Endothelial cell of umbilical vein (primary cell): ENCODE measurements at places on chromosomes 2 and 18.

DNA sequence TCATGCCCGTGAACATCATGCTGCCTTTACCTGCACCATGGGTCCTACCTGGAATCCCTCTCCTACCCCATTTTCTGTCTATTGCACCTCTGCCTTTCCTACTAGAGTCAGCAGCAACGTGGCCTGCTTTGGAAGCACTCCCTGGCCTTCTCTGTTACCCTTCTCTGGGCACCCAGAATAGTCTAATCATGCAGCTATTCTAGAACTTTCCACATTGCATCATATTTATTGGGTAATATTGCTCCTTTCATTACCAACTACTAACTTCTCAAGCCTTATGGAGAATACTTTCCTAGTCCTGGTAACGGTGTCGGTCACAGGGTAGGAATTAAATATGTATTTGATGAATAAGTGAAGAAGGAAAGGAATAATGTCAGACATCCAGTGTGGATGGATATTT, 33.3 kb upstream of the CREG2 start:
- no peak for DNase-seq

DNA sequence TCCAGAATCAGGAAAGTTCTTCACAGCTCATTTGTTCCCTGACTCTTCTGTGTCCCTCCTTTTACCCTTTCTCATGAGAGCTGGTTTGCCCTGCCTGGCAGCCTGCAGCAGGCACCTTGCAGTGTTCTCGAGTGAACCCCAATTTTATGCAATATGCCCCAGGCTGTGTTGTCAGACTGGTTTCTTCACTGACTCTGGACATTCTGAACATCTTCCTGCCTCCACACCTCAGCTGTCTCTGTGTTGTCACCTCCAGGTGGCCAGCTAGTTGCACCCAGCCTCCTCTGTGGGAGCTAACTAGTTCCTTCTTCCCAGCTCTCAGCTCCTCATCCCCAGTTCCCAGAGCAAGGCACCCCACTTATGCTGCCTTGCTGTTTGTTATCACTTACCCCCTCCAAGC, 5.5 kb downstream of the SETBP1 start:
- DNase-seq: no peak

DNA sequence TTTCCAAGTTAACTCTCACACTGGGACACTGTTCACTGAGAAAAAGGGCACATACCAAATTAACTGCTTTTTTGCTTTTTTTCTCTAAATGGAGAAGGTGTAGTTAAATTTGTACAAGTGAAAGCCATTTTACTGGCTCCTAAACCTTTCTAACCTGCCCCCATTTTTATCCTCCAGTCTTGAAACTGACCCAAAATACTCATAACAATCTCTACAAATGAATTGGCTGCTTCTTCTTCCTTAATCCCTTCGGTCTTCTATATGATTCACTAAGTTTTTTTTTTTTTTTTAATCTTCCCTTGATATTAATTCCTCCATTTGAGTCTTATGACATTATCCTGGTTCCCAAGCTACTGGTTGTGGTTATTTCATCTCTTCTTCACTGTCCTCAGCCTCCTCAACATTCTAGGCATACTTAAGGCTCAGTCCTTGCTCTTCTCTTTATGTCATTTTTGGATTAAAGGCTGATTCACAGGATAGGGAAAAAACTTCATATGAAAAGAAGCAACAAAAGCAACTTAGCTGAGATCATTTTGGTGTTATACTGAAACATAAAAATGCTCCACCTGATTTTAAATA, 19.8 kb downstream of the ORC2 start:
- no peak for DNase-seq

GRCh38 chr2:54572262-54572635, 116.1 kb downstream of the SPTBN1 start:
- DNase-seq: peak; percentile 87

DNA sequence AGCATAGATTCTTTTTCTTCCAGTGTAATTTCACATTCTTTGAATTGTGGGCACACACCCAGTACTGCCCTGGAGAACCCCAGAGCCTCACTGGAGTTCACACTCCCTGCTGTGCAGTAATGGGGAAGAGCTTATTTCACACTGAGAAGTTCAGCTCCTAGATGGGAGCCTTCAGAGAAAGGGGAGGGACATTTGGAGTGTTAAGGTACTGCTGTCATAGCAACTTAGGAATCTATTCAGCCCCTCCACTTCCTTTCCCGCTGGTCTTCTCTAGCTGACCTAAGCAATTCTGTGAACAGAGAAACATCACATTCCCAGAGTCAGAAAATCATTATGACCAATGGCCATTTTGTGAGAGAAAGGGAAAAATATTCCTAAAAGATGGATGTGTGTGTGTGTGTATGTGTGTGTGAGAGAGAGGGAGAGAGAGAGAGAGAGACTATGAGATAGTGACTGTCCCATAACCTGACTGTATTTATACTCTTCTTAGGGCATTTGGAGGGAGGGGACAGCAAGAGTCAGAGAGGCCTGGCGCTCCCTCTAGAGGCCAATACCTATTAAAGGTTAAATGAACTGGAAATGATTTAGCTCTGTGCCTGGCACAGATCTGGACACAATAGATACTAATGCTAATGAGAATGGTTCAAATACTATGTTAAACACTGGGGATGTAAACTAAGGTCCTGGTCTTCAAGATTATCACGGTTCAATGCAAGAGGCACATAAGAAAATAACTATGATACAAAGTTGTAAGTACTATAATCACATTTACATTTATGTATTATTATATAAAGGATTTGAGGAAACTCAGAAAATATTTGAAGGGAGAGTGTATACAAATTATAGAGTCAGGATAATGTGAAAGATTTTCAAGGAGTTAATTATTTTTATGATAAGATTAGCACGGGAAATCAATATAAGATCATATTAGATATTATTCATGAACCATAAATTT, 41.5 kb upstream of the RPE start:
- DNase-seq: peak; percentile 65

- DNase-seq: peak; percentile 24
These were observed 94.2 kb upstream of the RAB27B start for GRCh38 chr18:54734059-54734458.

GRCh38 chr2:119846021-119846420, 86.3 kb downstream of the PTPN4 start:
- no peak for DNase-seq

- DNase-seq: no peak
These were observed 88.2 kb downstream of the DTNB start for GRCh38 chr2:25585189-25585588.

- no peak for DNase-seq
These were observed 5.6 kb upstream of the CENPA start for GRCh38 chr2:26780203-26780760.

DNA sequence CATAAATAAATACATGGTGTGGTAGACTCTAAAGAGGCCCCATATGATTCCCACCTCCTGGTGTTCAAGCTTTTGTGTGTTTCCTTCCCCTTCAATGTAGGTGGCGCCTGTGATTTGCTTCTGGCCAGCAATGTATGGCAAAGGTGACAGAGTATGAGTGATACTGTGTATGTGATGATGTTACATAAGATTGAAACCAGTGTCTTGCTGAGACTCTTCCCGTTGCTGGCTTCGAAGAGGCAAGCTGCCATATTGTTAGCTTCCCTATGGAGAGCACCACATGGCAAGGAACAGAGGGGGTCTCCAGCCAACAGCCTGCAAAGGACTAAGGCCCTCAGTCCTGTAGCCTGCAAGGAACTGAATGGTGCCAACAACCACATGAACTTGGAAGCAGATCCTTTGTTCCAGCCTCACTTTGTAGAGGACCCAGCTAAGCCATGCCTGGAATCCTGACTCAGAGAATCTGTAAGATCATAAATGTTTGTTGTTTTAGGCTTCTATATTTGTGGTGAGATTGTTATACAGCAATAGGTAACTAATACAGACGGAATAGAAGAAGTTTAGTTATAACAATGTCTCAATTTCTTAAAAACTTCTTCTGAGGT, 1.7 kb upstream of the SMAD4 start:
- DNase-seq: no peak

GRCh38 chr2:227834916-227835650, 21.4 kb downstream of the CCL20 start:
- DNase-seq: no peak
